ENCODE measurements at places on chromosomes 4 and X. TPM values are rescaled to one million over a fixed set of nuclear protein-coding genes. Genes with fewer than 3 reads are reported as not detected.

The MMRN1 gene
- 73.8 TPM for total RNA-seq

- DNase-seq = peak; percentile 49
These were observed 24.2 kb upstream of the PGRMC2 start for GRCh38 chr4:128311659-128312403.

The ENOX2 gene
- 2.6 TPM for total RNA-seq

DNA sequence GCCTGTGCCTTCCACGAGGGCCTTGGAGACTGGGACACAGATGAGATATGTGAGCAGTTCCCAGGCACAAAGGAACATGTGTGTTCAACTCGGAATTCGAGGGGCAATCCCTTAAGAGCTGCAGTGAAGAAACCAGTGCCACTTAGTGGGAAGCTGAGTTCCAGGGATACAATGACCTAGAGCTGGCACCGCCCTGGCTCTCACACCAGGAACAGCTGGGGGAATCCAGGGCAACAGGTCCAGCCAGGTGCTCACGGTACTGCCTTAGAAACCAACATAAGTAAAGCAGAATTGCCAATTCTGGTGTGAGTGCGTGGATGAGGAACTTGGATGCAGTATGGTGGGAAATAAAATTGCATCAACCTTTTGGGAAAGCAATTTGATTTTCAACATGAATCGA is 122.9 kb downstream of the AFAP1 start:
- no peak for DNase-seq

GRCh38 chr4:53490161-53490956 is 100.9 kb downstream of the LNX1 start:
- no peak for DNase-seq

GRCh38 chr4:145481942-145482208 is 222 bp downstream of the SMAD1 start:
- DNase-seq = no peak

DNA sequence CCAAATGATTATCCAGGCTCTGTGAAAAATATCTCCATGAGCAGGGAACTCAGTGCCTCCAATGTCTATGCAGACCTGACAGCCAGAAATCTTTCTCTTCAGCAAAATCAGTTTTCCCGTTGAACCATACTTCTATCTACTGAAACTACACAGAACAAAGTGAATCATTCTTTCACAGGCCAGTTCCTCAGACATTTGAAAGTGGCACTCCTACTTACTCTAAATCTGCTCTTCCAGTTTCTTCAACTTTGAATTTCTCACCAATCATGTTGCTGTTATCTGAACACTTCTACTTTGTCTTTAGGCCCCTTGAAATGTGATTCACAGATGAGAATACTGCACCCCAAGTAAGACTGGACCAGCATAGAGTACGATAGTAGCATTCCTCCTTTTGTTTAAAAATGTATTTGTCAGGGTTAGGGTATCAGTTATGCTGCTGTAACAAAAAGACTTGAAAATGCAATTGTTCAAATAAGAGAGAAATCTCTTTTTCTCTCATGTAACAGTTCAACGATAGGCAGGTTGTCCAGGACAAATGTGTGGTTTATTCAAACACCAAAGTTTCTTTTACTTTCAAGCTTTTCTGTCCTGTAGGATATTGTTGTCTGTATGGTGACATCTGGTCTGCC is 210.6 kb upstream of the KLF3 start:
- no peak for DNase-seq

DNA sequence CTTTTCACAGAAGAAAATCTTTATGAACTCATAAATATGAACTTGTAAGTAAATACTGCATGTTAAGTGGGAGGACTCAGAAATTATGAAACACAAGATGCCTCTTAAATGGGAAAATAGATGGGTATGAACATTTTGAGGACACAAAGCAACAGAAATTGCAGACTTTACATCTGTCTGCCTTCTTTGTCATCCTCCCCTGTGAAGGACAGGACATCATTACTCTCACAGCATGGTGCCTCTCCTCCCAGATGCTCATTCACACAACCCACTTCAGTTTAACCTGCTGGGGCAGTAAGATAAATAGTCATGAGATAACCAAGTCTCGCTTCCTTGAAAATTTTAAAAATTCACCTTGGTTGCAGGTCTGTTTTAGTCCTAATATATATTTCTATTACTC is 144.5 kb downstream of the APBB2 start:
- DNase-seq = no peak

The CDX4 gene
- total RNA-seq = not detected

GRCh38 chrX:18039023-18039422 is 177.9 kb upstream of the RAI2 start:
- DNase-seq = no peak

The RTL3 gene
- total RNA-seq = 12.9 TPM

DNA sequence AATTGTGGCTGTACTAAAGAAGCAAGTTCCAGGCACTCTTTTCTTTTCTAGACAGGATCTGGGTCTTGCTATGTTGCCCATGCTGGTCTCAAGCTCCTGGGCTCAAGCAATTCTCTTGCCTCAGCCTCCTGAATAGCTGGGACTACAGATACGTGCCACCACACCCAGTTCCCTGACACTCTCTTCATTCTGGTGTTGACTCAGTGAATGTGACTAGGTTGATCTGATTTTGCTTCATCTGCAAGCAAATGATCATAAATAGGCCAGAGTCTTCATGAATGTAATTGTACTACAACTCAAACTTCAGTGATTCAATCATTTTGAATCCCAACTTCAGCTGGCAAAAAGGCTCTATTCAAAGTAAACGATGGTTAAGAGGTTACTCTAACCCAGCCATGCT is 78.5 kb downstream of the APBB2 start:
- no peak for DNase-seq

- DNase-seq = no peak
These were observed 584.8 kb upstream of the INTU start for GRCh38 chr4:127047930-127048329.

DNA sequence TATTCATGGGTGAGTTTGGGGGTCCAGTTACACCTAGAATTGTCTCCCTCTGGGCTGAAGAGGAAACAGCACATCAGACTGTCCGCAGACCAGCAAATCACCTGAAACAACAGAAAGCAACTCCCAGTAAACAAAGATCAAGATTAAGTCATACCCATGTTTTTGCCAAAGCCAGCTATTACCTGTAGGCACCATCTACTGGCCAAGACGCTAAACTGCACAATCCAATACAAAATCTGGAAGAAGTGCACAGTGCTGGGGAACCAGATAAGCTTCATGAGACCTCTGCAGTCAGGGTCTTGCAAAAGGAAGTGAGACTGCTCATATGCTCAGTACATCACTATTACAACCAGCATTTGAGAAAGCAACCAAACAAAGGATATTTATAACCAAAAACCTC is 157.5 kb upstream of the ITM2A start:
- no peak for DNase-seq

DNA sequence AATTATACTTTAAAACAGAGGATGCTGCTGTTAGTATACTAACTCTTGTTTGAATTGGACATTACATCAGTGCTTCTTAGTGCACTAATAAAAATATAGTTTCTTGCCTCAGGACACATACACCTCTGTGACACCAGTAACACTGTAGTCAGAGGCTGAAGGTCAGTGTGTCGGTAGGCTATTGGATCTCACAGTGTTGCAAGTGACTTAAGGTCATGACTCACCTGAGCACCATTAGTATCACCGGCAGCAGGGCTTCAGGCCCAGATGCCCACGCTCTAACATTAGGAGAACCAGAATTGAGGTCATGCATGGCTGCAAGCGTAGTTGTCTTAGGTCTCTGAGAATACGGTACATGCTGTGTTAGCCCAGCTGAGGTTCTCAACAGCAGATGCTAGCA is 15.2 kb downstream of the ETDC start:
- DNase-seq = no peak

The PNMA5 gene
- total RNA-seq = not detected

GRCh38 chr4:813900-814299 is 12.0 kb downstream of the CPLX1 start:
- DNase-seq = peak; percentile 49

The GAGE1 gene
- not detected for total RNA-seq
